ENCODE measurements at places on chromosomes 13 and 19.

GRCh38 chr19:13989487-13989886, 16.6 kb downstream of the RFX1 start:
- no peak for DNase-seq

- DNase-seq: no peak
Measured at GRCh38 chr13:99370481-99371275, 63.5 kb upstream of the GPR183 start.

DNA sequence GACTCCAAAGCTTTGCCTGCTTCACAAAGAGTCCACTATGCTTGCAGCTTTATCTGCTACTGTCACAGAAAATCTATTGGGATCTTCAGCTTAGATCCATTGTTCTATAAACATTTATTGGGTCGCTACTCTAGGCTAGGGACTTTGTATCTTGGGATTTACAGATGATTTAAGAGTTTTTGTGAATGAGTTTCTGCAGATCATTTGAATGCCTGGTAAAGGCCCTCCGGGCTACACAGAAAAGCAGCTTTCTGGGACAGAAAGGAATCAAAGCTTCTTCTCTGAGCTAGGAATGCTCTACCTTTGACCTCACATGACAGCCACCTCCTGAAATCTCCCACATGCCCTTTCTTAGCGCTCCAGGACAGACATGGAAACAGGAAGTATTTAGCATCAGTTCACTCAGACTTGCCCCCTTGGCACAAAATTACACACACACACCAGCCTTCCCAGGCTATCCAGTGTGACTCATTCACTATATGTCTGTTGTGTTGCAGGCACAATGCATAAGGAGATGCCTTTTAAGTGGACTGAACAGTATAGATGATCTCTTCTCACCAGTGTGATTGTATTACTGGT, 492.4 kb downstream of the DACH1 start:
- DNase-seq: no peak

GRCh38 chr13:36362914-36363313, 16.7 kb upstream of the SPART start:
- no peak for DNase-seq

All from AML-193 (cell line).